T1000 (cell line): ENCODE measurements at places on chromosomes 12 and 14.

DNA sequence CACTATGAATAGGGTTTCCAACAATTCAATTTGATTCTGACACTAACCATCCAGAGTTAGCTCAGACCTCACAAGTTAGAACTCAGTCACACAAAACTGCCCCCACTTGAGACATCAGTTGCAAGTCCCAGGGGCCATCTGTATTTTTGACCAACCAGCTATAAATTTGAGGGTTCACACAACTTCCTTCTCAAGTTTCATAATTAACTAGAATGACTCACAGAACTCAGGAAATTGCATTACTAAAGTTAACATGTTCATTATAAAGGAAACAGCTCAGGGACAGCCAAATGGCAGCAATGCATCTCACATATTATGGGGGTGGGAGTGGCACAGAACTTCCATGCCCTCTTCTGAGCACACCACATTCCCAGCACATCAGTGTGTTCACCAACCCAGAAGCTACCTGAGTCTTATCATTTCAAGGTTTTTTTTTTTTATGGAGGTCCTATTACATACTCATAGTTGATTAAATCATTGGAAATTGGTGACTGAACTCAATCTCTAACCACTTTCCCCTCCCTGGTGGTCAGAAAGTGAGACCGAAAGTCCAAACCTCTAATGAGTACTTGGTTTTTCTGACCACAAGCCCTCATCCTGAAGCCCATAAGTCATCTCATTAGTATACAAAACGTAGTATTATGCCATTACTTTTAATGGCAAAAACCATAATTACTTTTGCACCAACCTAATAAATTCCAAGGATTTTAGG lies 1721.5 kb upstream of the SEL1L start:
- no peak for DNase-seq

DNA sequence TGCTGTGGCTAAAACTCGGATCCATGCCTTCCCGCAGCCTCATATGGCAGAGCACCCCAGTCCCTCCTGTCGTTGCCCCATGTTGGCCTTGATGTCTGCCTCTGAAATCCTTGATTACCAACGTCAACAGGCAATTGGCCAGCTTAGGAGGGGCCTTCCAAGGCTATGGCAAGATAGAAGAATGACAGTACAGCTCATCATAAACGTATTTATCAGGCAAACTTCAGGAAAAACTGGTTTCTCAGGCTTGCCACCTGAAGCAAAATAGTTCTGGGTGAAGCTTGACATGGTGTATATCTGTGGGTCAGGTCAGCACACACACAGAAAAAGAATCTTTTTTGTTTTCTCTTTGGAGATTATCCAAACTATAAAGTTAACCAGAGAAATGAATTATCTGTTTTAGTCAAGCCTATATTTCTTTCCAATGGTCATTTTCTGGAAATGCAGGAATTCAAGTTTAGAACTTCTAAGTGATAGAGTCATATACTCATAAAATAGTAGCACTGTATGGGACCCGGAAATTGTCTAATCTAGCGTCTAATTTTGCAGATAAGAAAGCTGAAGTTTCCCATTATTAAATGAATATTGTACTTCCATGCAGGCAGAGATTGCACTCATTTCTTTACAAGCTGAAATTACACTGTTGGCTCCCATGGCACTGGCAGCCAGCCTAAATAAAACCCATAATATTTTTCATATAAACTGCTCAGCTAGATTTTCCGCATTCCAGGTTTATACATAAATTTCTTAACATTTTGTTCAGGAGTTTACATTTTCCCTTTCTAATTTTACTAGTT lies 24.4 kb upstream of the DUSP16 start:
- DNase-seq, result no peak

- peak; percentile 83 for DNase-seq
These were observed 23.8 kb downstream of the VPS37B start for GRCh38 chr12:122871851-122872780.

DNA sequence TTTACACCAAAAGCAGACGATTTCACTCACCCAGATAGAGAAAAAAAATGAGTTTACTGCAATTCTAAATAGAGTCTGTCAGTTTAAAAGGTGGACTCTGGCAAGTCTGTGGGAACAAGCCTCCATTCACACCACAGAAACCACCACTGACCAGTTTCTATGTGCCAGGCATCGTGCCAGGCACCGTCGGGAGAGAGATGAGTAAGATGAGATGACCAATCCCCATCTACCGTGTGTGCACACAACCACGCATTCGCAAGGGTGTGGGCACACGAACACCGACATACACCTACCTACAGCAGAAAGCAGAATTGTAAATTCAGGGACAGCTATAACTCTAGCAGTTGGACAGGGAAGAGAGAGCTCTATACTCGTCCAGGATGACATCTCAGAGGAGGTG lies 58.3 kb downstream of the PRIMA1 start:
- DNase-seq, result no peak

GRCh38 chr14:54120260-54120659 lies 163.6 kb upstream of the BMP4 start:
- no peak for DNase-seq

- DNase-seq, result no peak
These were observed 20.5 kb downstream of the FNTB start for GRCh38 chr14:65007202-65007601.

- DNase-seq, result no peak
These were observed 372.3 kb upstream of the KITLG start for GRCh38 chr12:88952562-88952942.

DNA sequence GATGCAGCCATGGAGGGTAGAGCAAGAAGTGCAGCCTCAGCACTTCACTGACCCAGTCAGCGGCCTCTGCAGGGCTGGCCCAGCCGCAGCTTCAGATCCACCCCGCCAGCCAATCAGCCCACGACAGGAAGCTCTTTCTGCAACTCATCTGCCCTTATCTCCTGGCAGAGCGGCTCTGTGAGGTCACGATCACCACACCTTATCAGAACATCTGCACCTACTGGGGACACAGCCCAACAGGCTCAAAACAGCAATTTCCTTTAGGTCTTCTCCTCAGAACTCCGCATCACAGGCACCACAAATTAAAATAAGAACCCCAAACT lies 287.3 kb downstream of the BCL11B start:
- no peak for DNase-seq

- DNase-seq, result no peak
These were observed 120.1 kb upstream of the CCND2 start for GRCh38 chr12:4153343-4153892.

- no peak for DNase-seq
These were observed 192.2 kb upstream of the PELI2 start for GRCh38 chr14:55926007-55926406.

DNA sequence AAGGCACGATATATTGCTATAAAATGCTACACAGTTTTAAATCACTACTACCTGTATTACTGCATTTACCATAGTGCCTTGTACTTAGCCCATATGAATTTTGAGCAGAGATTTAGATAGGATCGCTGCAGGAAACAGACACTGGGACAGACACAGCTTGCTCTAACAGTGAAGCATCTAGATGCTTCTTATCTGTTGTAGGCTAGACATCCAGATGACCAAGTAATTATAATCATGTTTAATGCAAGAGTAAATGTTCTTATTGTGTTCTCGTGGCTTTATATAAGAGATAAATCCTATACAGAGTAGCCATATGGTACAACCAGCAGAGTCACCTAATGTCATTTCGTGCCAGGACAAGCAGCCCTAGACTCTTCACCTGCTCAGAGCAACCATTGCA lies 92.8 kb downstream of the ASCL1 start:
- DNase-seq, result no peak

- no peak for DNase-seq
These were observed 6.0 kb downstream of the FBXW8 start for GRCh38 chr12:116916714-116917114.

DNA sequence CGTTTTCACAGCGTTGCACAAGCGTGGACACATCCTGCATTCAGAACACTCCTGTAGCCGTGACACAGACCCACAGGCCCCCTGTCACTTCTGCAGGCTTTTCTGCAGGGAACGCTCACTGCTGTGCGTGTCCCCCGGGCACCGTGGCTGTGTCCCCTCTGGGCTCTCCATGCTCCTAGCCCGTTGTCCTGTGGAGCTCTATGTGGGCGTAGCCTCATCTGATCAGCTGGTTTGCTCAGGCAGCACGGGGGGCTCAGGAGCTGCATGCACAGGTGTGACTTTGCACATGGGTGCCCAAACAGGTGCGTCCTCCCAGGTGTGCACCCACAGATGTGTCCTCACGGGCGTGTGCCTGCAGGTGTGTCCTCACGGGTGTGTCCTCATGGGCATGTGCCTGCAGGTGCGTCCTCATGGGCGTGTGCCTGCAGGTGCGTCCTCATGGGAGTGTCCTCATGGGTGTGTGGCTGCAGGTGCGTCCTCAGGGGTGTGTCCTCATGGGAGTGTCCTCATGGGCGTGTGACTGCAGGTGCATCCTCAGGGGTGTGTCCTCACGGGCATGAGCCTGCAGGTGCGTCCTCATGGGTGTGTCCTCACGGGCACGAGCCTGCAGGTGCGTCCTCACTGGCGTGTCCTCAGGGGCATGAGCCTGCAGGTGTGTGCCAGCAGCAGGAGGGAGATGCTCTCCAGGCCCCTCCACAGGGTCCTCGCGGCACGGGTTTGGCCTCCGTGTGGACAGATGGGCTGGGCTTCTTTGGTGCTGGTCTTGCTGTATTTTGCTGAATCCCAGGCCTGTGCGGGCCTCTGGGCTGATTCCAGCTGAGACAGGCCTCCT lies 17.5 kb downstream of the MTA1 start:
- DNase-seq, result no peak

GRCh38 chr14:100566119-100566518 lies 21.1 kb downstream of the BEGAIN start:
- no peak for DNase-seq

GRCh38 chr12:119621878-119622277 lies 28.3 kb downstream of the TMEM233 start:
- DNase-seq, result no peak

DNA sequence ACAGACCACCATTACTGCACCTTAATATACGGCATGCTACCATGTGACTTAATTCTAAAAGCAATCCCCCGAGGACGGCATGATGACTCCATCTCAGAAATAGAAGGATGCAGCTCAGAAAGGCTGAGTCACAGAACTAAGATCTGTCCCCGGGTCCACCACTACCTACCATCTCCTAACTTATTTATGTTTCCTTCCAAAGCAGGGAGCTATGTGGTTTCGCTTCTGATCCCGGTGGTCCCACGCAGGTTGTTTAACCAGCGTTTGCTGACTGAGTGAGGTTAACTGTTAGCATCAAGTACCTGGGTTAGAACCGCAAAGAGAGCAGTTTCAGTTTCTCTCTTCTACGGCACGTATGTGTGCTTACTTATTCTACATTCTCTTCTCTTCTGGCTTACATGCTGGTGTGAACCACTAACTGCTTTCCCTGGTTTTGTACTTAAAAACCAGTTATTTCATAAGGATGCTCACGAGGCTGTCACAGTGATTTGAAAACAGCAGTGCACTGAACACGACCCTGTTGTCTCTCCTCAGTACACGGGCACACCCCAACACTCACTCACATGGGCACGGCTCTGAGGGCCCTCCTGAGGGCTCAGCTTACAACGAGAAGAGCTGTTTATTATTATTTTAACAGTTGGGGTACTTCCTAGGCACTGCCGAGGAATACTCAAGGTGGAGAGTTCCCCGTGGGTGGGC lies 66.7 kb downstream of the CCDC88C start:
- DNase-seq, result no peak

GRCh38 chr14:51430633-51431032 lies 190.6 kb downstream of the TMX1 start:
- DNase-seq, result no peak

DNA sequence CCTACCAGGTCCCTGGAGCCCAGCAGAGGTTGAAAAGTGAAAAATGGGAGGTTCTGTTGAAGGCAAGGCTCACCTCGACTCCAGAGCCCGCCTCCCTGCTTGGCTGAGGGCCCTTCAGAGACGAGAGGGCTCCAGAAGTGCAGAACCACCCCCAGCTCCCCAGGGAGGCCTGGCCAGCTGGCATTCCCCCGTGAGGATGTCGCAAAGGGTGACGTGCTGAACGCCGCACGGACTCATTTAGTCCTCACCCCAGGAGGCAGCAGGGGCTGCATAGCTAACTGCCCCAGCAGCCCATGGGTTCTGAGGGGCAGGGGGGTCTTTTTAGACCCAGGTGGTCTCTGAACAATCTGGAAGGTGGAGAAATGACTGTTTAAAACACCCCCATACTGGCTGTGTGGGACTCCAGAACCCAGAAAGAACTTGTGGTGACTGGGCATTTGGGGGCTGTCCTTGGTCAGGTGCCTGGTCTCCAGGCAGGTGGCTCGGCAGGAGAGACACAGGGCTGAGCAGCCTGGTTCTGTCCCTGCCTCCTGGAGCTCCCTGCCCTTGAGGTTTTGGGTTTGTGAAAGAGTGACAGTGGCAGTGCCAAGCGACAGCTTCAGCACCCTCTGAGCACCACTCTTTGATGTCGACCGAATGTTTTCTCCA lies 32.0 kb downstream of the ANAPC7 start:
- DNase-seq, result no peak

GRCh38 chr14:68404652-68405183 lies 388.1 kb downstream of the ZFP36L1 start:
- no peak for DNase-seq

GRCh38 chr12:49642370-49642802 lies 19.0 kb downstream of the PRPF40B start:
- DNase-seq, result no peak

- DNase-seq, result no peak
These were observed 48.9 kb downstream of the BDKRB1 start for GRCh38 chr14:96304956-96305355.

- no peak for DNase-seq
These were observed 275.0 kb upstream of the G2E3 start for GRCh38 chr14:30283822-30284446.

DNA sequence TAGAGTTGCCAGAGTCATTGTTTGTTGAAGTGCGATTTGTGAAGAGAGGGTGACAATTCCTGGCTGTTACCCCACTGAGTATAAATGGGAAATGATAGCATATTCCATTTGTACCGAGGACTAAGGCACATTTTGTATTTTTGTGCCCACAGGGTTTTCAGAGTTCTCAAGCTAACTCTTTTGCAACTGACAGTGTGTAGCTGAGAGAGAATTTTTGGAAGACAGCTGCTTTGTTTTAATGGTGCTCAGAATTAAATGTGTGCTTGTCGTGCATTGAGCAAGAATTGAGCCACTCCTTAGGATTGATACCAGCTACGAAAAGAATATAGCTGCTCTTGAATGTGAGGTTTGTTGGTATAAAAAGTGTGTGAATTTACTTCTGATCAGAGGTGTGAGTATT lies 21.7 kb downstream of the ANKRD13A start:
- no peak for DNase-seq

DNA sequence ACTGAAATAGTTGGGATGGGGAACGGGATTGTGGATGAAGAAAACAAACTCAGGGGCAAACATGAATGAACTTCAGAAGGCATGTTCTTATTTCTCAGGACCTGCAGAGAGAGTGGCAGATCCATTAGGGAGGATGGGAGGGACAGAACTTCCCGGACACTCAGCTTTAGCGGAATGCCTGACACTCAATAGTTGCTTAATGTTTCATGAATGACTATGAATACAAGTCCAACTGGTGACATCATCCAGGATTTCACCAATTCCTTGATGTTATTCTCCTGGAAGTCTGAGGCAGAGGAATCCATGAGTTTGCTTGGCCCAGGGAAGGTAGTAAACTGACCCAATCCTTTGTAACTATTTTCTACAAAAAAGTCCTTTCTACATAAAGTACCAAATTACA lies 37.8 kb upstream of the LRRC10 start:
- peak; percentile 58 for DNase-seq

- no peak for DNase-seq
These were observed 102.3 kb upstream of the BCAT1 start for GRCh38 chr12:25051171-25051570.
